MCF 10A (cell line): ENCODE measurements at places on chromosomes 12 and 14. TPM values are rescaled to one million over a fixed set of nuclear protein-coding genes. Genes with fewer than 3 reads are reported as not detected.

DNA sequence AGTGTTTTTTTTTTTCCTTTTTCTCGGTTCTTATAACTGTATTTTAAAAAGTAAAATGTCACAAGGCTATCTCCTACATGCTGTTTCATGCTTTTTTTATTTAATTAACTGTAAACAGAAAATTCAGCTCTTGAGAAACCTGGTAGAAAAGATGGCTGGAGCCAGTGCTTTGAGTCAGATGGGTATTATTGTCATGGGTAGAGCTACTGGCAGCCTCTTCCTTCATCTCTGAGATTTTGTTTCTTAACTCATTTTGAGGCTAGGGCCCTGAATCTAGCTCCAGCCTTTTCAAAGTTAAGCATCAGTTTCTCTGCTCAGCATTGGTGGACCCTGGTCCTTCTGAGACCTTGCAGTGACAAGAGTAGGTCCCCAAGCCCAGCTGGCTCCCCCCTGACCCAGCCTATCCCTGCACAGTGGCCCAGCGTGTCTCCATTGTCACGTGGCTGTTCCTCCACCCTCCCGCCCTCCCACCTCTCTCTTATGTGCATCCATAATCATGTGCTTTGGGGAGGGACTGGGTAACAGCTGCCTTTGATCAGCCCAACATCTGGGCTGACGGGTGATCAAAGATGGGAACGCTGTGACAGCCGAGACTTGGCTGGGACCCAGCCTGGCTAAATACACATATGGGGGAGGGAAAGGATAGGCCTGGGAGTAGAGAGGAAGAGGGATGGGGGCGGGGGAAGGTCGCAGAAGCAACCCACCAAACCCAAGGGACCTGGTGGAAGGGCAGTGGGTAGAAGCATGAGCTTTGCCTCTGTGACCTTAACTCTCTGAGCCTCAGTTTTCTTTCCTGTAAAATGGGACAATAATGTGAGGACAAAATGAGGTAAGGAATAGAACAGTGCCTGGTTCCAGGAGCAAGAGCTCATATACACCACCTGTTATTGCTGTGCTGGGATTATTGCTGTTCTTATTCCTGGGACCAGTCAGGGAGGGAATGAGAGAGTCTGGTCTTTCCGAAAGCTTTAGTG lies 24.4 kb upstream of the RBM19 start:
- DNase-seq, result no peak

- no peak for DNase-seq
Observed at GRCh38 chr14:54322701-54323337, 74.0 kb upstream of the CDKN3 start.

DNA sequence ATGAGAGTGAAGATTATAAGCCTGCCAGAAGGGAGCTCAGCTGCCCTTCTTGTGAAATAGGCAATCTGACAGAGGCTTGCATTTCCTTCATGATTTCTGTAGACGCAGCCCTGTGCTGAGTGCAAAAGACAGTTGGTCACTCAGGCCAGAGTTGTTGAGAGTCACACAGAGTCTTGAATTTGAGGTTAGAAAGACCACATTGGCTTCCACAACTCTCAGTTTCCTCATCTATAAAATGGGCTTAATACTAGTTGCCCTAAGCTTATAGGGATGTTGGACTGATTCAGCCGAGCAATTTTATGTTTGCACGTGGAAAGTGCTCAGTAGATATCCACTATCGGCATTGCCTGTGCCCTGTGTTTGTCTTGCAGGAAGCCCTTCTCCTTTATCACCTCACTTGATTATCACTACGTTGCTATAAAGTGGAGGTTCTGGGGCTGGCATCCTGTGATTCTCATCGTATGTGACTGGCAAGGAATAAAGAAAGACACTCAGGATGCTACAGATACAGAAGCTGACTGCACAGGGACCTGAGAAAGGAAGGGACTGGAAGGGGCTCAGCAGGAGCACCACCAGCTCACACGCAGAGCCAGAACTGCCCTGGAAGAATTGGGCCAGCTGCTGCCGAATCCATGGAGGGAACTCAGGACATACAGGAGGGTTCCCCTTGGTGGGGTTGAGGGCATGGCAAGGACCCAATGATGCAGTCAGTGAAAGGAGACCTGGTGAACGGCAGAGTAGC lies 19.8 kb upstream of the SERPINA4 start:
- no peak for DNase-seq

Gene SPTB
- total RNA-seq, result 1.3 and 2.1 TPM in 2 replicates

Gene RFX4
- not detected in 2 replicates for total RNA-seq

Gene ZDHHC22
- not detected in 2 replicates for total RNA-seq
